ENCODE measurements at places on chromosomes 12 and 14.
A peak's percentile ranks its signal among the peaks of the same experiment; 100 is the strongest.

DNA sequence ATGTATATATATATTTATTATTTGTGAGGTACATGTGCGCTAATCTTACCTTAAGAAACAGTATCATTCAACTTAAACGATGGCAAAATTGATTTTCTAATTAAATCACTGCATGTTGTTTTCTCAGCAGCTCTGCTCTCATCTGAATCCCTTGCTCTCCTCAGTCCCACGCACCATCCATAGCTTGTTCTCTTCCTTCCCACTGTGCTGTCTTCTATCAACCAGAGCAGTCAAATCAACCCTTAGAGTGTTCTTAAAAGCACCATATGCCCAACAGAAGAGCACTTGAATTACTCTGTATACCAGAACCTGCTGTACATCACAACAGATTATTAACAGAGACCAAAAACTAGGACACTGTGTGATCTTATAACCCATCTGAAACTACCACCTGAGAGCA lies 209.4 kb upstream of the G2E3 start:
- DNase-seq: no peak

DNA sequence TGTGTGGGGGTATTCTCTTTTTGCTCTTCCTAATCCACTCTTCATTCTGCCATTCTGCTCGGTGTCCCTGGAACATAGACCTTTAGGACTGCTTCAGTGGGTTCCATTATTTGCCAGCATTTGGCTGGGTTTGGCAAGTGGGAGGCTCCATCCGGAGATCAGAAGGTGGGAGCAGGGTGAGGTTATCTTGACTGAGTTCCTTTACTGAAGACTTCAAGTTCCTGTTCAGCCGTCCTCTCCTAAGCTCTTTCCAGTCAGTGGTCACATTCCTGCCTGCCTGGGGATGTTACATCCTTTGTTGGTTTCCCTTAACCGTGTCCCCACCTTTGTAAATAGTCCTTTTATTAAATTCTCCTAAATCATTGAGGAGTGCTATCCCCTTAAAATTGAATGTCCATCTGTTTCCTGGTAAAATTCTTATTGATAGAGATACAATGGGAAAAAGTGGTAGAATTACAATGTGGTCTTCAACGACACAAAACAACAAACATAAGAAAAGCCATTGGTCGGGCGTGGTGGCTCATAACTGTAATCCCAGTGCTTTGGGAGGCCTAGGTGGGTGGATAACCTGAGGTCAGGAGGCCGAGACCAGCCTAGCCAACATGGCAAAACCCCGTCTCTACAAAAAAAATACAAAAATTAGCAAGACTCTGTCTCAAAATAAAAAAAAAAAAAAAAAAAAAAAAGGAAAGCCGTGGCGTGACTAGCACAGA lies 5.0 kb upstream of the MIA2 start:
- DNase-seq: no peak

- peak; percentile 87 for DNase-seq
Measured at GRCh38 chr12:100141666-100141997, 1.0 kb downstream of the BLTP3B start.

DNA sequence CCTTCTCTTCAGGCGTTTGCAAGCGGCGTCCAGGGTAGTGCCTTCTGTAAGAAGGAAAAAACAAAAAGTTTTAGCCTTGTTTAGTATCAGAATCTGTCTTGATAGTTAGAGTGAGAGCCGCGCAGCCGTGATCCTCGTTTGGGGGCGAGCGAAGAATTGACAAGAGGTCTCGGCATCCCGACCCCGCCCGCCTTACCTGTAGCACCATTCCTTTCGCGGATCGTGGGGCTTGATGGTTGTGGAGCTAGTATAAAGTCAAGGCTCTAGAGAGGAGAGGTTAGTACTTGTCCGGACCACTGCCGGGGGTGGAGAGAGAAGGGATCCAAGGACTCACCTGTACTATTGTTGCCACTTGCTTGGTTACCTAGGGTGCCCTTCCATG lies 494 bp downstream of the TMTC3 start:
- no peak for DNase-seq

GRCh38 chr14:94682061-94682516 lies 69.9 kb downstream of the SERPINA3 start:
- no peak for DNase-seq

DNA sequence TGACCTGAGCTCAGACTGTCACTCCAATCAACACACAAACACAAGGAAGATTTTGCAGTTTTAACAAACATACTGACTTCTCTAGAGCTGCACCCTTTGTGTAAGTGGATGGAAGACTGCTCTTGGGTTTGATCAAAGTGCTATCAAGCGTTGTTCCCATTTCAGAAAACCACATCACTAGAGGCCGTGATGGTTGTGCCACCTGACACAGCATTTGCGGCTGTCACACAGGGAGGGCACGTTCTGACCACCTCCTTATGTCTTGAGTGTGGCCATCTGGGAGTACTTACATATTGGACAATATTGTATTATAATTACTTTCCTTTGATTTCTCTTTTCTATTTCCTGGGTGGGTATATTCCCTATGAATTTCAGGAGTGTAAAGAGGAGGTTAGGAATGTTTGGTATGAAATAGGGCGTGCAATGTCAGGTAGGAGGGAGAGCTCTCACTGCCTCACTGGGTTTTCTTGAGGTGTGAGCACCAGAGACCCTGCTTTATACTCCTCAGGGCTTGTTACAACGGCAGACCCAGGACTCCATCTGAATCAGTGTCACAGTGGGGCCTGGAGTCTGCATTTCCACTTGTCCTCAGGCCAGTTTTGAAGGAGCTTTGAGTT lies 74.3 kb downstream of the SYNE3 start:
- no peak for DNase-seq
